ENCODE measurements at places on chromosomes 6 and 20.
A peak's percentile ranks its signal among the peaks of the same experiment; 100 is the strongest.

- DNase-seq: no peak
Measured at GRCh38 chr6:53461041-53461656, 83.8 kb downstream of the GCLC start.

- no peak for DNase-seq
Measured at GRCh38 chr20:48615871-48616270, 211.9 kb downstream of the PREX1 start.

GRCh38 chr6:159719287-159719686 is 8.0 kb upstream of the WTAP start:
- DNase-seq: no peak

DNA sequence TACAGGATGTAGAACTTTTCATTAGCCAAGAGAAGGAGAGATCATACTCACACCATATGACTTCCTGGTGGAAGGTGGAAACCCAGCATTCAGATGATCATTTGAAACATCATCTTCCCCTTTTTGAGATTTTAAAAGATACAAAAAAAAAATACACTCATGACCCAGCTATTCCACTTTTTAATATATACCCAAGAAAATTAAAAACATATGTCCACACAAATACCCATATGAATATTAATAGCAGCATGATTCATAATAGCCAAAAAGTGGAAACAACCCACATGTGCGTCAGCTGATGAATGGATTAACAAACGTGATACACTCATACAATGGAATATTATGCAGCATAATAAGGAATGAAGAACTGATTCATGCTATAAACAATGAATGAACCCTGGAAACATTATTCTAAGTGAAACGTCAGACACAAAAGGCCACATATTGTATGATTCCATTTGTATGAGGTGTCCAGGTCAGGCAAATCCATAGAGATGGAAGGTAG is 130.0 kb upstream of the SGK1 start:
- DNase-seq: peak; percentile 96

DNA sequence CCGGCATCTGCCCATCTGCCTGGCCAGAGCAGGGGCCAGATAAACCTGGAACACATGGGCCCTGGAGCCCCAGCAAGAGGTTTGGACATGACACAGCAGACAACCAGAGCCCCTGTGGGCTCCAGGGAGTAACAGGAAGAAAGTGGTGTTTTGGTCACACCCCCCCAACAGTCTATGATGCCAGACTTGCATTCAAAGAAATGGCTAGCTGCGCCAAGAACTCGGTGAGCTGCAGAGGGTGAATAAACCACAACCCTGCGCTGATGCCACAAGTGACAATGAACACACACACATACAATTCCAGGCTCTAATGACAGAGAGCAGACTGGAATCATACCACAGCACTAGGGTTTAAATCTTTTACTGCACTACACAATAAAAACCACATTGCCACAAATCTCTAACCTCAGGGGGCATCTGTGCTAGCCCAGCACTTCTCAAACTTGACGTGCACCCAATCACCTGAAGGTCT is 34.0 kb downstream of the TRERF1 start:
- peak; percentile 57 for DNase-seq

DNA sequence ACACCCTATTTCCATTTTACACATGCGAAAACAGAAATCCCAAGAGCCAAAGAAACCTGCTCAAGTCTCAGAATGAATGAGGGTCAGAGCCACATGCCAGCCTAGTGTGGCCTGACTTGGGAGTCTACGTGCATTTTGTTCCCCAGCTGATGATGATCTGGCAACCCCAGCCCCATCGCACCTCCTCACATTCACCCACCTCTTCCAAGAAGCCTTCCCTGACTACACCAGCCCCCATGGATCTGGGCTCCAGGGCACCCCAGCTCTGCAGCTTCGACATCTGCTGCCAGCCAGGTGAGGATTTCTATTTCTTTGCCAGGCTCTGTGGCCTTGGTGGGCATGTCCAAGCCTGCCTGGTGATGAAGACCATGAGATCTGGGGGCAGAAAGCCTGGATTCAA is 41.0 kb downstream of the ANGPT4 start:
- no peak for DNase-seq

DNA sequence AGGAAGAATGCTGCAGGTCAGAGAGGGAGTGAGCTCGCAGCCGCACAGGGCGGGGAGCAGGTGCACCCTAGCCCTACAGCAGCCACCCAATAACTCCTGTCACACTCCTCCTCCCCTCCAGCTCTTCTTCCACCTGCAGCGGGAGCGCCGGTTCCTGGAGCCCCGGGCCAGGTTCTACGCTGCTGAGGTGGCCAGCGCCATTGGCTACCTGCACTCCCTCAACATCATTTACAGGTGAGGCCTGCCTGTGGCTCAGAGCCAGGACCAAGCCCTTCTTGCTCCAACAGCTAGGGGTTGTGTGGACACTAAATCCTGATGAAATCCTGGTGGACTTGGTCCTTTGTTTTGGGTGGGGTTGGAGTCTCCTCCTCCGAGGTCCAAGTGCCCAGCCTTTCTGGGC is 11.7 kb downstream of the SGK2 start:
- no peak for DNase-seq

DNA sequence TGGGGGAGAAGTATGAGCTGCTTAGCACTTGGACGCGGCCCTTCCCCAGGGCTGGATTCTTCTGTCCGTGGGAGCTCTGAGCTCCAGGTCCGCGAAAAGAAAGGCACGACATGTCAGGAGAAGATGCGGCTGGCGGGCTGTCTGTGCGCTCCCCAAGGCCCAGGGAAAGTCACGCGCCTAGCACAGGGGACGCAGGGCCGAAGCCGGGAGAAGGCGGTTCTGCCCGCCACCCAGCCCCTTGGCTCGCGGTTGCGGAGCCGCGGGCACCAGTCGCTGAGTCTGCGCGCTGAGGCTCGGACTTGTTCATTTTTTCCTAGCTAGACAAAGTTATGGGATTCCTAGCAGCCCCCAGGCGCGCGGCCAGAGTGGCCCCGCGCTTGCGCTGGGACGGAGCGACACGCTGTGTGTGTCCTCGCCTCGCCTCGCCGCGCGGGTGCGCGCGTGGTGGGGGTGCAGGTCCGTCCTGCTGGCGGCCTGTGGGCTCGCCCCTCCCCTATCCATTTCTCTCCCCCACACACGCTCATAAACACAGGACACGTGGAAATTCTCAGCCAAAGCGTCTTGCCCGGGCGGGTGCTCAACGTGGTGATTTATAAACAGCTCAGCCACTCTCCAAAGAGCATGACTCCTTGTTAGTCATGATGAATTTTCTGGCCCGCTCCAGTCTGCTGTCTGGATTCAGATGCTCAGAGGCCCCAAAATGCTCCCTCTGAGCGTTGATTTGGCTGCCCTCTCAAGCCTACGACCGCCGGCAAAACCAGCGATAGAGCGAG is 1.9 kb upstream of the POU3F2 start:
- peak; percentile 54 for DNase-seq

DNA sequence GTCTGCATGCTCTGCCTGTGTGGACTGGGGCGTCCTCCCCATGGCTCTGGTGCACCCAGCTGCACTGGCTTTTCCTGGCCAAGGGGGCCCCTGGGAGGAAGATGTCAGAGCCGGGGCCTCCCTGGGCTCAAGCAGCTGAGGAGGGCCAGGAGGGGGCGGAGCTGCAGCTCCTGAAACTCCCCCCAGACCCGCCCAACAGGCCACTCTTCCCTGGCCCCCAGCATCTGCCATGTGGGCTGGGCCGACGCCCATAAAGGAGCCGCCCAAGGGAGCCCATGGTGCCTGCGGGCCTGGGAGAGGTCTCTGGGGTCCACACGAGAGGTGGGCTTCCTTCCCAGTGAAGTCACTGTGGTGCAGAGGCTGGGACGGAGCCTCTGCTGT is 4.0 kb downstream of the RBBP8NL start:
- no peak for DNase-seq

- no peak for DNase-seq
Measured at GRCh38 chr20:15923030-15923776, 650.0 kb downstream of the KIF16B start.

- no peak for DNase-seq
Measured at GRCh38 chr20:11992426-11992825, 74.7 kb downstream of the BTBD3 start.

GRCh38 chr20:42634156-42634555 is 555.5 kb downstream of the PTPRT start:
- no peak for DNase-seq

- DNase-seq: no peak
Measured at GRCh38 chr20:50328222-50328979, 137.8 kb downstream of the CEBPB start.

- DNase-seq: no peak
Measured at GRCh38 chr6:120228297-120228696, 878.7 kb upstream of the MAN1A1 start.

GRCh38 chr6:106486236-106486635 is 125.7 kb downstream of the CRYBG1 start:
- DNase-seq: no peak

- no peak for DNase-seq
Measured at GRCh38 chr20:37798312-37798711, 104.5 kb downstream of the CTNNBL1 start.

DNA sequence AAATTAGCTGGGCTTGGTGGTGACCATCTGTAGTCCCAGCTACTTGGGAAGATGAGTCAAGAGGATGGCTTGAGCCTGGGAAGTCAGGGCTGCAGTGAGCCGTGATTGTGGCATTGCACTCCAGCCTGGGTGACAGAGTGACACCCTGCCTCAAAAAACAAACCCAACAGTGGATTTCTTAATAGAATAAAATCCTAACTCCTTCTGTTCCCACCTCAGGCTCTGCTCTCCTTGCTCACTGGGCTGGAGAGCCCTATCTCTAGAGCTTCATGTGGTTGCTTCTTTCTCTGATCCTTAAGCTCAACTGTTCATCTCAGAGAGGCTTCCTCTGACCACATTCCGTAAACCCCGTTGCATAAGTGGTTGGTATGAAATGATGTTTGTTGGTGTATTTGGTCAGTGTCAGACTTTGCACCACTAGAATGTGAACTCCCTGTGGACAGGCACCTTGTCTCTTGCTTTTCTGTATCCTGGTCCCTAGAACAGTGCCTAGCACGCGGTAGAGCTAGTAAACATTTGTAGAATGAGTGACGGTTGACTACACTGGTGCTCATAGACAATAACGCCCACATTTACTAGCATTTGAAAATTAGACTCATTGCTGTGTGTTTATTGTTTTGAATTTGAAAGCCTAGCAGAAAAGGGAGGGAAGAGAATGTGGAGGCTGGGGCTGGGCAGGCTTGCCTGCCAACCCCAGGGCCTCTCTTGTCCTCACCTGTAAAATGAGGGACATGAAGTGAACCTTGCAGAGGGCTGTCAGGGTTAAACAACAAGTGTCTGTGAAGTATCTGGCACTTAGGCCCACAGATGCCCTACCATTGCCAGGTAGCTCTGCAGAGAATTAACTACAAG is 4.2 kb downstream of the MAPRE1 start:
- peak; percentile 43 for DNase-seq

DNA sequence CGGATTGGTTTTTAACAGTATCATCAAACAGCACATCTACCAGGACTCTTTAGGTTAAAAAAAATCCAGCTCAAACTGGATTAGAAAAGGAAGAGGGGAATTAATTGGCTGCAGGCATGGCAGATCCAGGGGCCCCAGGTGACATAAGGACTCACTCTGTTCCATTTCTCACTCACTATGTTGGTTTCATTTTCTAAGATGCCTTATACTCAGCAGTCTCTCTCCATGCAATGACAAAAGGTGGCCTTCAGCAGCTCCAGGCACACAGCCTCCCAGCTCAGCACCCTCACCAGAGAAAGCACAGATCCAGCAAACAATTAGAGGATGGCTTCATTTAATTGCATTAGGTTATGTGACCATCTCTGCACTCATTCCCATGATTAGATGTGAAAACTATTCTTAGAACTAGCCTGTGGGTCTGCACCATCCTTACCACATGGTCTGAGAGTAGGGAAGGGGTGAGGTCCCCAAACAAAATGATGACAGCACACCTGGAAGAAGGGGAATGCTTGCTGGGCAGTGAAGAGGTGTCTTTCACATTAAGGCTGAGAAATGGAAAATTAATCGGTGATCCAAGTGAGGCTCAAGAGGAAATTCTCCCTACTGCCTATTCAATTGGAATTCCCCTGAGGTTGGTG is 243.1 kb downstream of the CDH26 start:
- DNase-seq: no peak

- DNase-seq: no peak
Measured at GRCh38 chr20:826695-827323, 6.7 kb upstream of the FAM110A start.

DNA sequence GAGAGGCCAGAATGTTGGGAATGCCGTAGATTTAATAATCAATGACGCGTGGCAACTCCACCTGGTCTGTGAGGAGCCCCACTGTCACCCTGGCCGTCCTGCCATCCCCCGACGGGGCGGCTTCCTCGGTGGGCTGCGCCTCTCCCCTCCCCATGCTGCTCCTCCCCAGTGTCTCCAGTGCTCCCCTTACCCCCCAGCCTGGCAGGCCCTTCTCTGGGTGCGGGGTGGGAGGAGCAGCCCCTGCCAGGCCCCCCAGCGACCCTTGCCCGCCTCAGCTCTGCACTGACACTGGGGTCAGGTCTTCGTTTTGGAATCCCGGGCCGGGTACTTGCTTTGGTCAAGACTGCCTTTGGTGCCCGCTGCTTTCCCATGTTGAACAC is 82.3 kb upstream of the FRMD1 start:
- no peak for DNase-seq

DNA sequence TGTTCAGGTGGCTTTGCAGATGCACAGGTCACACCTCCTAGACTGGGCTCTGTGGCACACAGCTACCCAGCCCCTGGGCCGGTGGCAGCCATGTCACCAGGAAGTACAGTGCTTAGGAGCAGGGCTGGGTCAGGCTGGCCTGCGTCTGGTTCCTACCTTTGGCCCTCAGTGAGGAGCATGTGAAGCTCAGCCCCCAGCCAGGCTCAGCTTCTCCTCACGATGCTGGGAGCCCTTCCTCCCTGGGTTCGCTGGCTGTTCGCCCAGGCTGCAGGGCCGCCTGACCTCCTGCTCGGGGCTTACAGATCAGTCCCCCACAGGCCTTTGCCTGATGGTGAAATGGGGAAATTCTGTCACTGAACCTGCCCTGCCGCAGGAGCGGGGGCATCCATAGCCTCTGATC is 23.1 kb downstream of the SPATA2 start:
- no peak for DNase-seq

GRCh38 chr6:113287396-113287795 is 569.7 kb upstream of the MARCKS start:
- no peak for DNase-seq

- peak; percentile 8 for DNase-seq
Measured at GRCh38 chr6:52020945-52021570, 66.4 kb downstream of the PKHD1 start.

DNA sequence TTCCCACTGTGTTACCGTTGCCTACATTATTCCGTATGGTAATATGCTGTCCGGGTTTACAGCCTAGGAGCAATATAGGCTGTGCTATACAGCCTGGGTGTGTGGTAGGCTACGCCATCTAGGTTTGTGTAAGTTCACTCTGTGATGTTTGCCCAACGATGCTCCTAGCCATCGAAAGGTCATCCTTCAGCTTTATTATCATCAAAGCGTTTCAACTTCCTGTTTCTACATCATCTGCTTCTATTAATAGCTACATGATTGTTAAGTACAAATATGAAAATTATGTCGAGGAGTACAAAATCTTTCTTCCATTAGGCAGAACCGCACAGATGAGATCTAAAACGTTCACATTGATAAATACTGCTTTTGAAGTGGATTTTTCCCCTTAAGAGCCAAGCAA is 69.9 kb downstream of the PPP1R14C start:
- no peak for DNase-seq
